ENCODE measurements at places on chromosomes 5 and 9.

- no peak for DNase-seq
These were observed 24.8 kb downstream of the FYB1 start for GRCh38 chr5:39194466-39195136.

- DNase-seq = no peak
These were observed 2.4 kb downstream of the SPAAR start for GRCh38 chr9:35911690-35912089.

GRCh38 chr5:143492783-143493182 lies 89.3 kb upstream of the NR3C1 start:
- no peak for DNase-seq

DNA sequence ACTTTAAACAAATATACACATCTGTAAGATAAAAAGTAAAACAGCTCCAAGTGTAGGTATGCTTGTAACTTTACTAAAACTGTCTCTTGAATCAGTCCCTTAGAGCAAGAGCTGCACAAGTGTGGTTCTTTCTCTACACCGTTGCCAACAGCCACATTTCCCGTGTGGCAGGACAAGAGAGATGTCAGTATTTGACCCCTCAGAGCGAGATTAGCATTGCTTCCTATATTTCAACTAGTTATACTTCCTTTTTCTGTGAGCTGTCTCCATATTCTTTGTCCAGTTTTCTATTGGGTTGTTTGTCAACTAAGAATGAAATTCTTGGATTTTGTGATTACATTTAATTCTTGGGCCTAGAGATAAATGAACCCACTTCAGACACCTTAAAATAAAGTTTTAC lies 8.0 kb downstream of the PLIN2 start:
- DNase-seq = no peak

- DNase-seq = no peak
These were observed 58.6 kb upstream of the LIFR start for GRCh38 chr5:38615042-38615441.
